B cell (primary cell): ENCODE measurements at places on chromosomes 7 and 10. TPM values are rescaled to one million over a fixed set of nuclear protein-coding genes. Genes with fewer than 3 reads are reported as not detected.

GRCh38 chr10:118106426-118106825 lies 59.7 kb upstream of the RAB11FIP2 start:
- no peak for DNase-seq
- no peaks in the 10 kb centered on the region for H3K36me3 ChIP-seq
- no peaks in the 10 kb centered on the region for H3K4me1 ChIP-seq
- H3K4me3 ChIP-seq, result no peak overlapping the region
- no peak overlapping the region for H3K27ac ChIP-seq

GRCh38 chr7:83996879-83997278 lies 197.7 kb downstream of the SEMA3A start:
- H3K4me3 ChIP-seq, result no peak overlapping the region
- no peaks in the 10 kb centered on the region for H3K27me3 ChIP-seq
- no peaks in the 10 kb centered on the region for H3K36me3 ChIP-seq
- no peak overlapping the region for H3K27ac ChIP-seq

DNA sequence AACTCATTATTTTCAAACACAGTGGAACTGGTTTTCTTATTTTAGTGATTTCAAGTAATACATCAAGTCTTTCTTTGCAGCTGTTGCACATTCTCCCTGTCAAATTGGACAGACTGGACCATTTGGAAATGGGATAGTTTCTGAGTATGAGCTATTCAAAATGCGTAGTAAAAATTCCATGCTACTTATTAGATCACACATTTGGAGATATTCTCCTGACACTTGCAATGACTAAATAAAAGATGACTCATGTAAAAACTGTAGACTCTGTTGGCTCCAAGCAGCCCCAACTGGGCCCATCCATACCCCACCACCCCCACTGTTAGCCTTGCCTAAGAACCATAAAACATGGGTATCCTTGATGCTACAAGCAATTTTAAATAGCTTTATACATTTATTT lies 25.9 kb upstream of the BICC1 start:
- no peaks in the 10 kb centered on the region for H3K36me3 ChIP-seq
- no peak for DNase-seq
- no peak overlapping the region for H3K27ac ChIP-seq
- H3K4me1 ChIP-seq, result no peaks in the 10 kb centered on the region

GRCh38 chr10:34824870-34825269 lies 9.8 kb upstream of the PARD3 start:
- DNase-seq, result no peak
- H3K4me1 ChIP-seq, result no peaks in the 10 kb centered on the region
- H3K36me3 ChIP-seq, result no peaks in the 10 kb centered on the region
- no peak overlapping the region for H3K27ac ChIP-seq
- no peak overlapping the region for H3K4me3 ChIP-seq

- peak; percentile 27 for DNase-seq
- peaks cover 18% of the 10 kb centered on the region for H3K4me1 ChIP-seq
- peak overlapping the region; percentile 42 for H3K4me3 ChIP-seq
- no peaks in the 10 kb centered on the region for H3K36me3 ChIP-seq
- no peak overlapping the region for H3K27ac ChIP-seq
These were observed 813 bp upstream of the MTURN start for GRCh38 chr7:30133736-30134610.

- H3K36me3 ChIP-seq, result no peaks in the 10 kb centered on the region
- H3K4me3 ChIP-seq, result no peak overlapping the region
These were observed 24.4 kb upstream of the VSIR start for GRCh38 chr10:71797533-71798307.

- no peaks in the 10 kb centered on the region for H3K4me1 ChIP-seq
- DNase-seq, result no peak
- H3K36me3 ChIP-seq, result no peaks in the 10 kb centered on the region
- no peak overlapping the region for H3K27ac ChIP-seq
These were observed 30.4 kb downstream of the TMEM270 start for GRCh38 chr7:73891178-73891885.

Gene CYP26C1
- total RNA-seq, result 0.19 and 0.57 TPM in 2 replicates

Gene TMEM229A
- total RNA-seq, result not detected in 2 replicates

DNA sequence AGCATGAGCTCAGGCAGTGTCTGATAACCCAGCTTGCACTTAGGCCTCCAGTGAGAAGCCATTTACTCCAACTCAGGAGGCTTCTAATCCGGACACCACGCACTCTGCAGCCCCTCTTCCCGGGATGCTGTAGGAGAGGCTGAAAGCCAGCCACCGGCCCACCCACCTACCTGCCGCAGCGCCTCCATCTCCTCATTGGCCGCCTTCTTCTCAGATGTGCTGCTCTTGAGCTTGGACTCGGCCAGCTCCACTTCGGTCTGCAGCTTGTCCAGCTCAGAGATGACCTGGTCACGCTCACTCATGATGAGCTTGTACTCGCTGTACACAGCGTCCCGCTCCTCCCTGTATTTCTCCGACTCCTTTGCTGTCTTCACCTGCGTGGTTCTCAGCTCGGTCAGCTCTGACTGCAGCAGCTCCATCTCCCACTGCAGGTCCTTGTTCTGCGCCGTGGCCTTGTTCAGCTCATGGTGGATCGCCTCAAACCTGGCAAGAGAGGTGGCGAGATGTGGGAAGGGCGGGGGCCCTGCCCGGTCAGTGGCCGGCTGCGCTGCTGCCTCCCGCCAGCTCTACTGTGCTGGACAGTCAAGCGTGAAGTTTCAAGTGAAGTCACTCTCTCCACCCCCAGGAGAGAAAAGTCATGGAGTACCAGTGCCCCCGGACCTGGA lies 84.7 kb downstream of the DLG5 start:
- no peak overlapping the region for H3K27ac ChIP-seq
- H3K4me3 ChIP-seq, result no peak overlapping the region
- H3K27me3 ChIP-seq, result no peaks in the 10 kb centered on the region
- H3K4me1 ChIP-seq, result peaks cover 5% of the 10 kb centered on the region
- no peaks in the 10 kb centered on the region for H3K36me3 ChIP-seq

- H3K27me3 ChIP-seq, result no peaks in the 10 kb centered on the region
- H3K4me1 ChIP-seq, result no peaks in the 10 kb centered on the region
- no peaks in the 10 kb centered on the region for H3K36me3 ChIP-seq
- no peak overlapping the region for H3K4me3 ChIP-seq
- no peak overlapping the region for H3K27ac ChIP-seq
These were observed 68.8 kb downstream of the VTI1A start for GRCh38 chr10:112515852-112516251.

DNA sequence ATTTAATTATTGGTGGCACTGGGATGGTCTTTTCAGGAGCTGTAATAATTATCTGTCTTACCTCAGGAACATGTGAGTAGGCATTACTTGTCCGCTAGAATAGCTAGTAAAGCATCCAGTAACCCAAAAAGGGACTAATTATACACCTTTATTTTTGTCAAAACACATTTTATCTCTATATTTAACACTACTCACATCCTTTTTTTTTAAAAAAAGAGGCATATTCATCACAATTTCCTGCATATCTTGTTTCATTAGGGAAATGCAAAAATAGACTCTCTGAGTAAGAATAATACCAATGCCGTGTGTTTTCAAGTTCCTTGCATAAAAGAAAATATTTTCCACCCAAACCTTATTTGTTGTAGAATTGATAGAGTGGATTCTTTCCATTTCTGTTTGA lies 99.5 kb downstream of the VTI1A start:
- peaks cover 20% of the 10 kb centered on the region for H3K4me1 ChIP-seq
- DNase-seq, result no peak

DNA sequence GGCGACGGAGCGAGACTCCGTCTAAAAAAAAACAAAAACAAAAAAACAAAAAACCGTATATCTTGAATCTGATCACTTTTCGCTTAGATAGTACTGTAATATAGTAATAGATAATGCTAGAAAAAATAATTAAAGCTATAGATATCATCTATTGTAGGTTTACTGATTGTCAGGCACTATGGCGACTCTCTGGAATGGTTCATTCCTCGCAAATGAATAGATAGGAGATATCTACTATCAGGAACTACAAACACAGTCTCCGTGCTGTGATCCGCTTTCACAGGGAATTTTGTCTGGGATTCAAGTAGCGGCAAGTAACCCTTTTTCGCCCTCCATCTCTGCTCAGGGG lies 342 bp upstream of the MEIG1 start:
- DNase-seq, result no peak
- no peaks in the 10 kb centered on the region for H3K27me3 ChIP-seq
- H3K27ac ChIP-seq, result peak overlapping the region; percentile 74
- peaks cover 23% of the 10 kb centered on the region for H3K4me1 ChIP-seq

Gene PAX4
- total RNA-seq, result not detected in 2 replicates

Gene CCDC136
- total RNA-seq, result 12.4 and 13.9 TPM in 2 replicates

Gene CCDC146
- 8.5 and 10.2 TPM in 2 replicates for total RNA-seq

DNA sequence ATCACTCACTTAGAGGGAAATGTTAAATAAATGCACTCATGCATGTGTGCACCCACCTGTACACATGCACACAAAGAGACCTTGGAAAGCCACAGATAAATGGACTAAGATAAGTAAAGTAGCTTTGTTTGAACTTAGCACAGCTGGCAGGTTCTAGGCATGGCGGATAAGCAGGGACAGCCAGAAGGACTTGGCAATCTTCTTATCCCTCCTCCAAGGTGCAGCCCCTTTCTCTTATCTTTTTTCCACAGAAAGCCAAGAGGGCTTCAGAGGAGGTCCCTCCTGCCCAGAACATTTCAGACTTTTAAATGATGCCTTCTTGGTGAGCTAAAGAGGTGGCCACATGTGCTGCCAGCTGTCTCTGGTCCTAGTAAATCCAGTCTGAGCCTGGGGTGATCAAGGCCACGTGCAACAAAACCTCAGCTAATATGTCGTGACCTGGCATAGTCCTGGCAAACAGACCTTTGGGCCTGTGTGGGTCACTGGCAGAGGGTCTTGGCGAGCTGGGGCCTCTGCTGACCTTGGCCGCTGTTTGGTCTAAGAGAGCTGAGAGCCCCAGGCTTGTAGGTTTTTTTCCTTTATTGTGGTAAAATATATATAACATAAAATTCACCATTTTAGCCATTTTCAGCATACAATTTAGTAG lies 43.2 kb upstream of the SLC35B4 start:
- H3K27me3 ChIP-seq, result no peaks in the 10 kb centered on the region
- H3K36me3 ChIP-seq, result no peaks in the 10 kb centered on the region
- no peak overlapping the region for H3K4me3 ChIP-seq
- no peak for DNase-seq

DNA sequence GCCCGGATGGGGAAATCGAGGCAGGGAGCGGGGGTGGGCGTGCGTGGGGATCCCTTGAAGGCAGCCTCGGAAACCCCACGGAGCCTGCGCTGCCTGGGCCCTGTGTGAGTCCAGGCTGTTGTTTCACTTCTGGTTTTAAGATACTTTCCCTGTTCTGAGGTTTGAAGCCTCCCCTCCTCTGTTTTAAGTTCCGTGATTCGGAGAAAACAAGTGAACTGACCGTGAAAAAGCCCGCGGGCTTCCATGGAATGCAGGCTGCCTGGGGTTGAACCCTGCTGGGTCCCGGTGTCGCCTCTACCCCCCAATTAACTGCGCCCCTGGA lies 401 bp downstream of the LRRC27 start:
- H3K27ac ChIP-seq, result peak overlapping the region; percentile 93
- peak; percentile 92 for DNase-seq
- no peaks in the 10 kb centered on the region for H3K27me3 ChIP-seq
- peaks cover 2% of the 10 kb centered on the region for H3K36me3 ChIP-seq
- peaks cover 66% of the 10 kb centered on the region for H3K4me1 ChIP-seq

GRCh38 chr7:112206991-112207592 lies 597 bp downstream of the ZNF277 start:
- H3K4me3 ChIP-seq, result peak overlapping the region; percentile 97
- H3K27me3 ChIP-seq, result no peaks in the 10 kb centered on the region
- no peak for DNase-seq
- peak overlapping the region; percentile 67 for H3K27ac ChIP-seq
- H3K4me1 ChIP-seq, result peaks cover 29% of the 10 kb centered on the region
- H3K36me3 ChIP-seq, result no peaks in the 10 kb centered on the region

- no peak for DNase-seq
- peaks cover 11% of the 10 kb centered on the region for H3K36me3 ChIP-seq
These were observed 37.6 kb downstream of the R3HCC1L start for GRCh38 chr10:98172073-98172472.

Gene PHYHIPL
- not detected in 2 replicates for total RNA-seq

Gene HABP2
- total RNA-seq, result 0.10 TPM in 1 of 2 replicates, not detected in the other

GRCh38 chr7:131400681-131401176 lies 73.1 kb downstream of the MKLN1 start:
- H3K27me3 ChIP-seq, result no peaks in the 10 kb centered on the region
- no peak for DNase-seq
- H3K36me3 ChIP-seq, result peaks cover 2% of the 10 kb centered on the region
- H3K4me1 ChIP-seq, result no peaks in the 10 kb centered on the region
- no peak overlapping the region for H3K4me3 ChIP-seq

- no peaks in the 10 kb centered on the region for H3K27me3 ChIP-seq
- no peaks in the 10 kb centered on the region for H3K36me3 ChIP-seq
These were observed 48.1 kb upstream of the UBE3C start for GRCh38 chr7:157090485-157091165.

GRCh38 chr10:35341521-35341920 lies 5.2 kb downstream of the CCNY start:
- H3K27ac ChIP-seq, result peak overlapping the region; percentile 78
- peak; percentile 64 for DNase-seq
- H3K36me3 ChIP-seq, result no peaks in the 10 kb centered on the region
- peaks cover 31% of the 10 kb centered on the region for H3K4me1 ChIP-seq
- no peak overlapping the region for H3K4me3 ChIP-seq
- no peaks in the 10 kb centered on the region for H3K27me3 ChIP-seq
